HEK293T (cell line): ENCODE measurements at places on chromosomes 3 and 15.

- peak; percentile 82 for DNase-seq
Measured at GRCh38 chr15:75712668-75713337, at the start of gene CSPG4. Gene CSPG4 (minus strand): TSS chr15:75712848. CDS start chr15:75712755, 93 bp downstream.

DNA sequence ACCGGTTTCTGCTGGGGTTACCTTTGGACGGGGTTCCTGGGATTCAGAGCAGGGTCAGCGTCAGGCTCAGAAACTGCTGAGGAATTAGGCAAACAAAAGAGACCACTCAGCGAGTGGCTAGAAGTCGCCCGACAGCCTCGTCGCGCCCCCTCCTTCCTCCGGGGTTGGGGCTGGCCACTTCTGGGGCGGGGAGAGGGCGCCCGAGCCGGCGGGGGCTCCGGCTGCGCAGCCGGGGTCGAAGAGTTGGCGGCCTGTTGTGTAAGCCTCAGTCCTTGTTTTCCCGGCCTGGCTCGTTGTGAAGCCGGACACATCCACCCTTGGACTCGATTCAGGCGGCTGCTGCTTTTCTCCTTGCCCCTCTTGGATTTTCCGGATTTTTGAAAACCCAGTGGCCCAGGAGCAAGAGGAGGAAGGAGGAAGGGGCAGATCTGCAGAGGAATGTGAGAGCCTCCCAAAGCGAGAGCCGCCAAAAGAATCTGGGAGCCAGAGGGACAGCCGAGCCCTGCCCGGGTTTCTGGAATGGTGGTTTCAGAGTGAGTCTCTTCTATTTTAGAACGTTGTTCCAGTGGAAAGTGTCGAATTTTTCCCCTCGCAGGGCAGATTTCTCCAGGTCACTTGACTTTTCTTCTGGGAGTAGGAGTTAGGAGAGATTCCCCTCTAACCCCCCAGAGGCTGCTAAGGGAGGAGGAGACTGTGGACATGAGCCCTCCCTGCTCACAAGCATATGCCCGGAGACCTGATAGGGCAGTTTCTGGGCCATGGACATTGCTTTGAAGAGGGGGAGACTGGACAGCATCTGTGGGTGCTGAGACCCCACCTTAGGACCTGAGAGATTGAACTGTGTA, 666 bp downstream of the SNX33 start:
- DNase-seq: peak; percentile 41

GRCh38 chr15:31387092-31387478, 60.5 kb downstream of the KLF13 start:
- DNase-seq: no peak

DNA sequence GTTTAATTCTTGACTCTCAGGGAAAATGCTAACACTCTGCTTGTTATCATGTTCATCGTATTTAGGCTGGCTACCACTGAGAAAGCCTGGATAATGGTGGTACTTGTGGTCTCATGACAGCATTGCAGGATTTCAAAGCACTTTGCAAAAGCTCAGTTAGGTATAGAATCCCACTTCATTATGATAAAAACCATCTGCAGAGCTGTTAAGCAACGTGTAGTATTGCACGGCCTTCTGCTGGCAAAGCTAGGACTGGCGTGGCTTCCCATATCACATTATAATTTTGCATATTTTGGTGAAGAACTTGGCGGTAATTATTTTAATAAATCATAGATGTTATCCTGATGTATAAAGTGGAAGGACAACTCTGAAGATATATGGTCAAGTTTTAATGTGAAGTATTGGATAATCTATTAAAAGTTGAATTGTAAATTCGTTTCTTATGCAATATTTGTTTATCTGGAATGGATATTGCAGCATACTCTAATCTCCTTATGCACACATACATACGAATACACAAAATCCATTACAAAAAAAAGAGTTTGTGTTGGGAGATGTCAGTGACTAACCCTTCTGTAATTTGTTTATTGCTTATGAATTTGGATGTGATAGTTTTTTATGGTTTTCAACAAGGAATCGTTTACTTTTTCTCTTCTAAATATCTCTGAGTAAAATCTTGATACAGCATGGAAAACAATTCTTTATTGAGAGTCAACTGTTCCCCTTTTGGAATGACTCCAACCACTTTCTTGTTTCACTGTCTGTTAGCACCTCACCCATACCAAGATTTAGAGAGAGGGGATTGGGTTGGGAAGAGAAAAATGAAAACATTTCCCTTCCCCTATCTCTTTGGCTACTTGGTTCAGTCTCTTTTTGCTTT, 9.2 kb downstream of the RAB8B start:
- DNase-seq: no peak

DNA sequence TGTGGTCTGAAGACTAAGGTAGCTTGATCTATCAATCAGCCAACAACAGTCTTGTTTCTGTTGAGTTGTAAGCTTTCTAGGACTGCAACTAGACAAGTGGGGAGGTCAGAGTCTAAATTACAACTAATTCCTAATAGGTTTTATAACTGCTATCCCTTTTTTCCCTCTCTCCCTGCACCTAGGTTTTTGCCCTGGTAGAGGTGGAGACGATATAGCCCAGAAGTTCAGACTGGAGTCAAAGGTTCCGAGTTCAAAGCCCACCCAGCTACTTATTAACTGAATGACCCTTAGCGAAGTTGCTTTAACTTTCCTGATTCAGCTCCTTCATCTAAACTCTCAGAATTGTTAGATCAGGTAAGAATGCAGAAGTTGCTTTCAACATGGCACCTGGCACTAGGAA, 100.6 kb downstream of the IGF2BP2 start:
- DNase-seq: no peak

- no peak for DNase-seq
Measured at GRCh38 chr3:129611812-129612533, 5.5 kb upstream of the PLXND1 start.

- peak; percentile 66 for DNase-seq
Measured at GRCh38 chr15:77650265-77650664, 17.6 kb upstream of the LINGO1 start.

- DNase-seq: no peak
Measured at GRCh38 chr3:30502051-30502741, 104.2 kb upstream of the TGFBR2 start.
